ENCODE measurements at places on chromosomes 3 and 15.

- no peaks in the 10 kb centered on the region for H3K4me1 ChIP-seq
- no peak overlapping the region for H3K27ac ChIP-seq
- H3K36me3 ChIP-seq, result no peaks in the 10 kb centered on the region
- H3K27me3 ChIP-seq, result peaks cover 16% of the 10 kb centered on the region
- no peak overlapping the region for H3K4me3 ChIP-seq
Measured at GRCh38 chr3:170848292-170848917, 21.6 kb downstream of the RPL22L1 start.

DNA sequence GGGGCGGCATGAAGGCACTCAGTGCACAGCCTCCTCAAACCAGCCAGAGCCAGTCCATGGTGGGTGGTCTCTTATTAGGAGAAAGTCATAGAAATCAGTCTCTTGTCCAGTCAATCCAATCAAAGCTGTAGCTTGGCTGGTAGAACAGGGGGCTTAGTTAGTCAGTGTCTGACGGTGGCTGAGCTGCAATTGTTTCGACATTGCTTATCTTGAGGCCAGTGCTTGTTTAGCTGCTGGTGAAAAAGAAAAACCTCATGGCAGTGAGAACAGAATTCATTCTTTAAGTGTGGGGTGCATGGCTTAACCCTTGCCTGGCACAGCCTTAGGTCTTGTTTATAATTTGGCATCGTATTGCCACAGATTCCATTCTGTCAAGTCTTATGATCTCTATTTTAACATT lies 53.9 kb downstream of the FGD5 start:
- no peak overlapping the region for H3K4me3 ChIP-seq
- DNase-seq, result no peak
- no peaks in the 10 kb centered on the region for H3K4me1 ChIP-seq
- H3K27ac ChIP-seq, result no peak overlapping the region

DNA sequence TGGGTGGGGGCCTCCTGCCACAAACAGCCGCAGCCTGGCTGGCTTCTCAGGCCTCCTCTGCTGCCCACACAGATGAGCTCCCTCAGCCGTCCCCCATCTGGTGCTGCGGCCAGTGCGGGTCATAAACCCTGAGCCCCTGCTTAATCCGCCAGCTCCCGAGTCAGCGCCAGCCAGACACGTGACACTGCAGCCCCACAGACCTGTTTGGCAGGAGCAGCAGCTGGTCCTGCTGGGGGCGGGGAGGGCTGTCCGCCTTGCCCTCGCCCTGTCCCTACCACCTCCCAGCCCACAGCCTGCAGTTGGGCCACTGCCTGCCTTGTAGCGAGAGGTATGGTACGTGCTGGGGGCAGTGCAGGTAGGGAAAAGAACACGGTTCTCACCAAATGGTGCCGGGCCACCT lies 86.2 kb downstream of the IQSEC1 start:
- no peak overlapping the region for H3K27ac ChIP-seq
- H3K4me3 ChIP-seq, result no peak overlapping the region
- peaks cover 60% of the 10 kb centered on the region for H3K4me1 ChIP-seq
- H3K27me3 ChIP-seq, result no peaks in the 10 kb centered on the region
- DNase-seq, result no peak

DNA sequence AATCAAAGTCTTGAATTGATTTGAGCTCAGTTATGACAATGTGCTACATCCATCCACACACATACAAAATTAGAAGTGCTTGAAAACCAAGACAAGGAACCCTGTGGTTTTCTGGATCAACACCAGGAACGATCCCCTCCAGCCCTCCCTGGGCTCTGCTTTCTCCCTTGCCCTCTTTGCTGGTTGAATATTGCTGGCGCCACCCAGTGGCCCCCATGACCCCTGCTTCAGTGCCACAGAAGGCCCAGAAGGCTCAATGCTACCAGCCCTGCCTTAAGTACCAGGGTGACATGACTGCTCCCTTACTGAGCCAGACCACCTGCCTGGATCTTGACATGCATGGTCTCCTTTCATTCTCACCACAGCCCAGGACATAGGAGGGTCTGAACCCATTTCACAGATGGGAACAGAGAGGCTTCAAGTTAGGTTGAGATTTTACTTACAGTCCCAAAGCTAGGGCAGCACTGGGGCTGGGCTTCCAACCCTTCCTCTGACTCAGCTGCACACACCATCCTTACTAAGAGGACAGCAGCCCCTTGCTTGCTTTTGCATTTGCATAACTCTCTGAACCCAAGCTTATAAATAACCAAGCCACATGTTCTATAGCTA lies 15.0 kb downstream of the IL12A start:
- no peak overlapping the region for H3K27ac ChIP-seq
- H3K4me1 ChIP-seq, result no peaks in the 10 kb centered on the region
- DNase-seq, result peak; percentile 62
- no peak overlapping the region for H3K4me3 ChIP-seq
- no peaks in the 10 kb centered on the region for H3K36me3 ChIP-seq

- H3K4me3 ChIP-seq, result no peak overlapping the region
- no peaks in the 10 kb centered on the region for H3K36me3 ChIP-seq
- no peak for DNase-seq
- H3K4me1 ChIP-seq, result no peaks in the 10 kb centered on the region
- H3K27ac ChIP-seq, result no peak overlapping the region
Measured at GRCh38 chr15:89383365-89384175, 48.9 kb upstream of the POLG start.

- no peak overlapping the region for H3K4me3 ChIP-seq
- DNase-seq, result no peak
- H3K27ac ChIP-seq, result no peak overlapping the region
- H3K4me1 ChIP-seq, result peaks cover 60% of the 10 kb centered on the region
- H3K36me3 ChIP-seq, result peaks cover 18% of the 10 kb centered on the region
- H3K27me3 ChIP-seq, result no peaks in the 10 kb centered on the region
Measured at GRCh38 chr3:113741620-113742019, 4.4 kb downstream of the NAA50 start.

GRCh38 chr3:183279371-183279770 lies 26.3 kb downstream of the B3GNT5 start:
- H3K27me3 ChIP-seq, result no peaks in the 10 kb centered on the region
- H3K27ac ChIP-seq, result no peak overlapping the region
- peaks cover 11% of the 10 kb centered on the region for H3K4me1 ChIP-seq
- no peak for DNase-seq
- H3K36me3 ChIP-seq, result no peaks in the 10 kb centered on the region

- H3K27me3 ChIP-seq, result no peaks in the 10 kb centered on the region
- no peak for DNase-seq
- peaks cover 55% of the 10 kb centered on the region for H3K36me3 ChIP-seq
- peaks cover 55% of the 10 kb centered on the region for H3K4me1 ChIP-seq
Measured at GRCh38 chr3:170171563-170171962, 10.0 kb downstream of the PHC3 start.

DNA sequence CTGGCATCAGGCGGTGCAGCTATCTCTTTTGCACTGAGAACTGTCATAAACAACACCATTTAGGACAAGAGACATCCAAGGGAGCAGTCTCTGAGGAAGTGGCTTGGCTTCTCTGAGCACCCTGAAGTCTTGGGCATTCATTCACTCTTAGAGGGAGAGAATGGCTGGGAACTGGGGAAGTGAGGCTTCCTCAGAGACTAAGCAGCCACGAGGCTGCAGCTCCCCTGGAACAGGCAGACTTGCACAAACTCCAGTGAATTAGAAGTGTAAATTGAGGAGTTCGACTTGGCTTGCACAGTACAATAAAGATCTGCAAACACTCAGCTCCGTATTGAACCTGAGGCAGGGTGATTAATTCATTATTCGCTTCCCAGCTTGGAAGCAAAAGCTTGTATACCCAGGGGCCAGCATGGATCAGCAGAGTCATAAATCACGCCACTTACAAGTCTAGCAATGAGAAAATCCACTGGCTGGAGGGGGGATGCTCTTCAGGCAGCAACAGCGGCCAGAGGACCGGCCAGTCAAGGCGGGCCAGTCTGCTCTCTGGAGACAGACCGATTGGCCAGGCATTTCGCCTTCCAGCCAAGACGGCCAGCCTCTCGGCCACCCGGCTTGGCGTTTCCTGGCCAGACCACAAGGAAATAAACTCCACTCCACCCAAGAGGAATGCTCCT lies 118.8 kb upstream of the ADPGK start:
- no peak for DNase-seq
- peaks cover 44% of the 10 kb centered on the region for H3K27me3 ChIP-seq
- H3K4me1 ChIP-seq, result no peaks in the 10 kb centered on the region
- no peak overlapping the region for H3K27ac ChIP-seq

DNA sequence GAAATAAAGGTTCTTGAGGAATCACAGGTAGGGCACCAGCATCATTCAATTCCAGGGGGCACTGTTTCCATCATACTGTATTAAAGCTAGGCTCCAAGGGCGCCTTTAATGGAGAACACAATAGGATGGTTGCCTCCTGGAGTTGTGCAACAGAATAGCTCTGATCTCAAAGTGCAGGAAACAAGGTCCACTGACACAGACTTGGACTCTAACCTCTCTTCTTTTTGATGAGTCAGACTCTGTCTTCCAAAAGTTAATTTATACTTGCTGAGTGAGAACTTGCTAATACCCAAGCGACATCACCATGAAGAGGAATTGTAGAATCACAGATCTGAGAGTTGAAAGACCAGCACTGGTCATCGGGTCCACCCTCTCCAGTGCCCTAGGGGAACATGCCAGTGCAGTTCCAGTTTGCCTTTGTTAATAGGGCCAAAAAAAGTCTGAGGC lies 94.4 kb upstream of the PHLDB2 start:
- H3K4me3 ChIP-seq, result no peak overlapping the region
- H3K27ac ChIP-seq, result no peak overlapping the region
- H3K27me3 ChIP-seq, result no peaks in the 10 kb centered on the region
- peaks cover 15% of the 10 kb centered on the region for H3K4me1 ChIP-seq
- DNase-seq, result no peak

GRCh38 chr3:68751888-68752287 lies 180.5 kb downstream of the TAFA4 start:
- H3K4me1 ChIP-seq, result peaks cover 8% of the 10 kb centered on the region
- H3K36me3 ChIP-seq, result no peaks in the 10 kb centered on the region
- DNase-seq, result no peak
- no peaks in the 10 kb centered on the region for H3K27me3 ChIP-seq

DNA sequence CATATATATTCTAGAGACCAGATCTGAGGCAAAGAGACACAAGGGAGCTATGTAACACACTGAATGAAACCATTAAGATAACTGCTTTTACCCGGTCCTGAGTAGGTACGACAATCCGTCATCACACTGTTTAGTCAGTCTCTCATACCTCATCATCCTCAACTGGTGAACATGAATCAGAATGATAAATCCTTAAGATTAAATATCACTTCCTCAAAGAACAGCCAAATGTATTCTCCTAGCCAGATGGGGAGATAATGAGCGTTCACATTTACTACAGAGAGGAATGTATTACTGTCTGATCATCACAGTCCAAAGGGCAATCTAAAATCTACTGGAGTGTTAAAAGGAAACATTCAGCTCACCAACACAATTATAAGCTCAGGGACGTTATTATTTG lies 319.4 kb upstream of the STAC start:
- no peaks in the 10 kb centered on the region for H3K4me1 ChIP-seq
- H3K36me3 ChIP-seq, result no peaks in the 10 kb centered on the region
- no peaks in the 10 kb centered on the region for H3K27me3 ChIP-seq
- no peak overlapping the region for H3K4me3 ChIP-seq

- H3K36me3 ChIP-seq, result no peaks in the 10 kb centered on the region
- no peak overlapping the region for H3K27ac ChIP-seq
- peaks cover 13% of the 10 kb centered on the region for H3K27me3 ChIP-seq
- DNase-seq, result no peak
- H3K4me3 ChIP-seq, result no peak overlapping the region
Measured at GRCh38 chr3:115578331-115578730, 45.0 kb upstream of the GAP43 start.

DNA sequence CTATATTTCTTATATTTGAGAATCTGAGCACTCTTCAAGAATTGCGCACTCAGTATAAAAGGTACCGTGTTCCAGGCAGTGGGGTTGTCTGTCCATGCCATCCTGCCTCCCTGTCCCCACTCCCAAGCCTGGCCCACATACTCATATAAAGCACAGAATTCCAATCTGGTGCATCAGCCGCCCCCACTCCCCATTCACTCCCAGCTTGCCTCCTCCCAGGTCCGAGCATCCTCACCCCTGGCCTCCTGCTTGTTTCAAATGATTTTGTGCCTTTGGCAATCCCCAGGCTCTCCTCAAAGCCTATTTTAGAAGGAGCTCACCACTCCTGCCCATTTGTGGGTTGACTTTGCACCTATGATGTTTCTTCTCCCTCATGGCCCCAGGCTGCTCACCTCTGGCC lies 22.2 kb upstream of the IGF1R start:
- peaks cover 7% of the 10 kb centered on the region for H3K27me3 ChIP-seq
- DNase-seq, result no peak
- no peaks in the 10 kb centered on the region for H3K36me3 ChIP-seq
- H3K27ac ChIP-seq, result no peak overlapping the region
- no peak overlapping the region for H3K4me3 ChIP-seq

- H3K27ac ChIP-seq, result no peak overlapping the region
- no peaks in the 10 kb centered on the region for H3K36me3 ChIP-seq
- H3K4me1 ChIP-seq, result peaks cover 6% of the 10 kb centered on the region
- no peak overlapping the region for H3K4me3 ChIP-seq
- no peak for DNase-seq
Measured at GRCh38 chr3:10975695-10976234, 16.8 kb upstream of the SLC6A1 start.

- H3K4me3 ChIP-seq, result no peak overlapping the region
- no peak overlapping the region for H3K27ac ChIP-seq
- no peaks in the 10 kb centered on the region for H3K4me1 ChIP-seq
Measured at GRCh38 chr3:171591070-171591469, 130.9 kb upstream of the TNIK start.

GRCh38 chr3:50848308-50848707 lies 173.6 kb downstream of the DOCK3 start:
- no peak for DNase-seq
- H3K4me1 ChIP-seq, result no peaks in the 10 kb centered on the region
- peaks cover 9% of the 10 kb centered on the region for H3K36me3 ChIP-seq
- H3K27me3 ChIP-seq, result peaks cover 6% of the 10 kb centered on the region
- no peak overlapping the region for H3K27ac ChIP-seq
- H3K4me3 ChIP-seq, result no peak overlapping the region

DNA sequence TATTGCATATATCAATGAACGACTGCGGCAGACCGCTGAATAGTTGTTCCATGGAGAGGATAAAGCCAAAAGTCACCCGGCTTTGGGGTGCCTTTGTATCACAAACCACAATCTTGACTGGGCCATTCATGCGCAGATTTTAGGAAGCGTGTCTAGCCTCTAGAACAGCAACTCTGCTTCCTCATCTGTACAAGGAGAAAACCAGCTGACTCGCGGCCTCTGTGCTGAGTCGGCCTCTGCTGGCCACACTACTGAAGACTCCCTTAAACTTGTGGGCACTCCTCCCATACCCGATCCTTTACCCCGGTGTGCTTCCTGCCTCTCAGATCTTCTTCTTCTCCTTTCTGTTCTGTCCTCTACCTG lies 872 bp downstream of the DLEC1 start:
- peaks cover 33% of the 10 kb centered on the region for H3K4me1 ChIP-seq
- DNase-seq, result peak; percentile 77
- peak overlapping the region; percentile 93 for H3K27ac ChIP-seq
- no peaks in the 10 kb centered on the region for H3K27me3 ChIP-seq
- peak overlapping the region; percentile 48 for H3K4me3 ChIP-seq
- peaks cover 8% of the 10 kb centered on the region for H3K36me3 ChIP-seq

DNA sequence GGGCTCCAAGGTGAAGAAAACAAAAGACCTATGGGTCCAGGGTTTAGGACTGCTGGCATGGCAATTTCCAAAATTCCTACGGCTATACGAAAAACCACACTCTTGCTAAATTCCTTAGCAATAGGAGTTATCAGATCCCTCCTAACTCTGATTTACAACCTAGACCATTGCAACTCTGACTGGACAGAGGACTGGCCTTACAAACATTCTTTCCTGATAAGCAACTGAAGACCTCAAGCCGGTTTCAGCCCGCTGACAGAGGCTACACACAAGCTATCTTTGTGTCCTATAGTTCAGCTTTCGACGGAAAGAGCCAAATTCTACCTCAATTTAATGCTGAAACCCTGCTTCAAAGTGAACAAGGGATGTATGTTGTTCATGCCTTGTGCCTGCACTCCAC lies 38.3 kb upstream of the AGBL1 start:
- no peaks in the 10 kb centered on the region for H3K4me1 ChIP-seq
- DNase-seq, result no peak
- no peak overlapping the region for H3K27ac ChIP-seq
- no peaks in the 10 kb centered on the region for H3K36me3 ChIP-seq
- peaks cover 11% of the 10 kb centered on the region for H3K27me3 ChIP-seq
